Right ventricle myocardium inferior (tissue), 1 donor: ENCODE measurements at places on chromosomes 6 and 20. TPM values are rescaled to one million over a fixed set of nuclear protein-coding genes. Genes with fewer than 3 reads are reported as not detected.

The SNAP25 gene
- total RNA-seq = not detected

DNA sequence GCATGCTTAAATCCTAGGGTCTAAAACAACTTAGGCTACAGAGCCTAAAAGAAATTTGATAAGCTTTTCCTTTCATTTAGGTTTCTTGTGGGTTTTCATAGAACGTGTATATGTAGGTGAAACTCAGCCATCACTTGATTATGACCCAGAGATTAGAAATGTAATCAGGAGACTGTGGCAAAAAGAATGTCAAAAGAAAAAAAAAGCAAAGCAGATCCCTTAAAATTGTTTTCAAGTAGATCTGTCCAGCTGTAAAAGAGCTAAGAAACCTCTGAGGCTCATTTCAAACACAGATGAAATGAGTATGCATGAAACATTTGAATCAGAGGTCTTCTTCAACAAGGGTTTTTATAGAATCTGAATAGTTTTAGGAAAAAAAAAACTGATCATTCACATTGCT is 341.3 kb upstream of the PRDM1 start:
- DNase-seq = no peak

DNA sequence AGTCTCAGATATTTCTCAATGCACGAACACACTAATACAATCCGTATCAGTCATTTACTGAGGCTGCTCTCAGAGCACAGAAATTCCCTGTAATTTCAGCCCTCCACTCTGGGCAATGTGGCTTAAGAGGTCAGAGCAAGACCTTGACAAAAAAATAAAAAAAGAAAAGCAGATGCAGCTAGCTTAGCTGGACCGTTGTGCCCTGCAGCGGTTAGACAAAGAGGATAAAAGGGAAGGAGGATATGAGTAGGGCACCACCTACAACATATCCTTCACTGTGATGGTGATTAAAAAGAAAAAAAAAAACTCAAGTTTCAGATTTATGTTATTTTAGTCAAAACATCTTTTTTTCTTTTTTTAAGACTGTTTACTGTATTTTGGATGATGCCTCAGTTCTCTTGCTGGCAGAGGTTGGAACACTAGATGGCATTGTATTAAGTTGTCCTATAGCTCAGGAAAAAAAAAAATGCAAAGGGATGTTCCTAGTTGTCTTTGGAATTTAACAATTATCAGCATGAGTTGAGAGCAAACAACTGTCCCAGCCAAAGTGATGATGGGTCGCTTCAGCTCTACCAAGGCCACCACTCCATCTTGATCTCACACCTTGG is 59.9 kb downstream of the ANKEF1 start:
- no peak for DNase-seq

DNA sequence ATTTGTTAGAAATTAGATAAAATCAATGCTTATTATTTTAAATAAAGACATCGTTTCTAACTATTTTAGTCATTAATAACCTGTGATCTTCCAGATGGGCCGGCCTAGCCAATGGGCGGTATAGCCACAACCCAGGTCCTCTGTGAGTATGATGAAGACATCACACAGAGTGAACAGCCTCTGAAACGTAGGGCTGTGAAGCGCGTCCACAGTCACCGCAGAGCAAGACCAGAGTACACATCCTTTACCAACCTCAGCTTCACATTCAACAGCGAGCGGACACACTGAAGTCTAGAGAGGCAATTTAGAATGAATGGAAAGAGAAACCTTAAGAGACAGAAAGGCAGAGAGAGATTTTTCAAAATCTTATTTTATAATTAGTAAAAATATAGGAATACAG is 125.0 kb upstream of the RPS6KA2 start:
- DNase-seq = no peak

DNA sequence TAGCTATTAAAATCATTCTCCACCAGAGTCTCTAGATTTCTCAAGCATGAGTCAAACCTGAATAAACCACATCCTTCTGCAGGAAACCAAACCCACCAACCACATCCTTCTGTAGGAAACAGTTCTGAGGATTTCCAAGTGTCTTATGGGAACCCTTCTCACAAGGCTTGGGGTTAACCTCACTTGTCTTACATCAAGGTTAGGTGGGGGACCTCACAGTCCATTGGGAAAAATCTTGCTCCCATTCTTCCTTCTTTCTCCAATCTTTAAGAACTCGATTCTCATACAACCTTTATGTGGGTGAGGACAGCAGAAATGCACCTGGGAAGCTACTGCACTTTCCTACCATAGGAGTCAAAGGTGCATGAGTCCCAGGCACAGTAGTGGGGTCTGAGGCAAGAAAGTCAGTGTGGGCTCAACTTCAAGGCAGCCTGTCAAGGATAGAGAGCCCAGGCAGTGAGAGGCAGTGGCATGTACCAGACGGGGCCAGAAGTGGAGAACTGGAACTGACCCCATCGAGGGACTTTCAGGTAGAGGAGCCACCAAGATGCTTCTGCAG is 114.5 kb downstream of the SLC22A3 start:
- DNase-seq = no peak

The BIRC7 gene
- not detected for total RNA-seq

- DNase-seq = no peak
These were observed 30.9 kb upstream of the NOTCH4 start for GRCh38 chr6:32254761-32255198.

- DNase-seq = no peak
These were observed 312.4 kb downstream of the UTRN start for GRCh38 chr6:144597511-144597910.

DNA sequence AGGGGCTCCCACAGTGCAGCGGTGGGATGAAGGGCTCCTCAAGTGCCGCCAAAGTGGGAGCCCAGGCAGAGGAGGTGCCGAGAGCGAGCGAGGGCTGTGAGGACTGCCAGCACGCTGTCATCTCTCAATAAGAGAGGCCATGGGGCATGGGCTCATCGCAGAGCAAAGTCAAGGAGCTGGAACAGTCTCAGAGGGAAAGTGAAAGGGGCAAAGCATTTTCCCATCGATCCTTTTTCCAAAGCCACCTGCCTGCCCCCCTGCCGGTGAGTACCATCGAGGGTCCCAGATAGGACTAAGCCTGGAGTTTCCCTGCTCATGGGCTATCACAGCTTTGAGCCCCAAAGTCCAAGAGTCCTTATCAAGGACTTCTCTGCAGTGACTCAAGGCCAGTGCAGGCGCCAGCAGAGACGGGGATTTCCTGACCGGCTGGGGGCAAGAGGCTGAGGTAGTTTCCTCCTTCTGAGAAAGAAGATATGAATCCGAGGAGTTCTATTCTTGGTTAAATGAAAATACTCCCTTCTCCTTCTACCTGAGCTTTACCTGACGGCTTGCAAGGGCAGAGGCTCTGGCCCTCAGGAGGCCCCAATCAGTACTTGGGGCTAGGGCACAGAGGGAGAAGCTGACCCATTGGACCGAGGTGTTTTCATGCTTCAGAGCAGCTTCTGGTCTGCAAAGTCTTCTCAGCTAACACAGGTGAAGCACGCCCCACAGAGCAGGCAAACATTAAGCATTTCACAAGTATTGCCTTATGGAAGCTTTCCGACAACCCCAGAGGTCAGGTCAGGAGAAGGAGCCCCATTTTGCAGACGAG is 22.6 kb downstream of the ETV7 start:
- DNase-seq = no peak

DNA sequence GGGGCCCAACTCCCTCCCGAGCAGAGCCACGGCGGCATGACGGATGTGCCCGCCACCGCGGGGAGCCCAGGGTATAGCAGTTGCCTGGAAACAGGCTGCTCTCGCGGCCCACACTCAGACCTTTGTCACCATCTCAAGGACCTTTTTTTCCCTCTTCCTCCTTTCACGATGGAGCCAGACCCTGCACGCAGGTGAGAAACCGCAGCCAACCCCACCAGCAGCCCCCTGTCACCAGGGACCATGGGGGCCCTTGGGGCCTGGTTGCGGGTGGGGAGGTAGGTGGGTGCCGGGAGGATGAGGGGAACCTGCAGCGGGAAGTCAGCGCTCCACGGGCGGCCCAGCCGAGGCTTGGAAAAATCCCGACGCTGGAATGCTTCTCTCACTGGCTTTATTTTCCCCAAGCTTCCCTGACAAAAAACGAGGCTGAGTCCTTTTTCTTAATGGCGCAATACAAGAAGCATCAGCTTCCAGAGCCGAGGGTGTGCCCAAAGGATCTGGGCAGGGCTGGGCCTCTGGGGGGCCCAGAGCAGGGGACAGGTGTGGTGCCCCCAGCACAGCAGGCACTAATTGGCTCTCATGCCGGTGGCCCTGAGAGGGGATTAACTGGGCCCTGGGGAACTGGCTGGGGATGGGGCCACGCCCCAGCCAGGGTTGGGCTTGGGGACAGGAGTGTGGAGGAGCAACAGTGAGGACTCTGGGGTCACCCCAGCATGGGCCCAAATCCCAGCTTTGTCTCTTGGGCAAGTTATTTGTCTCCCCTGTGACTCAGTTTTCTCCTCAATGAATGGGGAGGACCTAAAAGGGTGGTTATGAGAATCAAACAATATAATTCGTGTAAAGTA is 23.9 kb downstream of the NOL4L start:
- no peak for DNase-seq

The PPP1R3G gene
- 13.1 TPM for total RNA-seq

DNA sequence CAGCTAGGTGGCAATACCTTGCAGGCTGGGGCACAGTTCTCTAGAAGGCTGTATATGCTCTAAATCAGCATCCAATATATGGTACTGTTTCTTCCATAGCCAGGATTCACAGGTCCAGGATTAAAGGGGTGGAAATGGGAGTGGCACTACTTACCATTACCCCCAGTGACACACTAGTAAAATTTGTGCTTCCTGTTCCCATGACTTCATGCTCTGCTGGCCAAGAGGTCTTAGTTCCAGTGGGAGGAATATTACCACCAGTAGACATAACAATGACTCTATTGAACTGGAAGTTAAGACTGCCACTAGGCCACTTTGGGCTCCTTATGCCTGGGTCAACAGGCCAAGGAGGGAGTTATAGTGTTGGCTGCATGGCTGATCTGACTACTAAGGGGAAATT is 174.3 kb upstream of the TNFAIP3 start:
- DNase-seq = no peak

GRCh38 chr6:15420959-15421438 is 175.1 kb downstream of the JARID2 start:
- no peak for DNase-seq

GRCh38 chr20:48747840-48748414 is 79.9 kb downstream of the PREX1 start:
- DNase-seq = no peak

DNA sequence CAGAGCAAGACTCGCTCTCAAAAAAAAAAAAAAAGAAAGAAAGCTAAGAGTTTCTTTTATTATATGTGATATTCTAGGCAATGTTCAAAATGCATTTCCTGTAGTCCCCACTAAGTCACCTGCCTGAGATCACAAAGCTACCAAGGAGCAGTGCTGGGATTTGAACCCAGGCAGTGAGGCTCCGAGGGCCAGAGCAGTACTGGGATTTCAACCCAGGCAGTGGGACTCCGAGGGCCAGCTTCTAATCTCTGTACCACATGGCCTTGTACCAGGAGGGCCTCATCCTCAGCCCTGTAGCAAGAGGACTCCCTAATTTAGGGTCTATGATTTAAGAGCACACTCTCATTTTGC is 39.7 kb downstream of the ZMYND8 start:
- no peak for DNase-seq

DNA sequence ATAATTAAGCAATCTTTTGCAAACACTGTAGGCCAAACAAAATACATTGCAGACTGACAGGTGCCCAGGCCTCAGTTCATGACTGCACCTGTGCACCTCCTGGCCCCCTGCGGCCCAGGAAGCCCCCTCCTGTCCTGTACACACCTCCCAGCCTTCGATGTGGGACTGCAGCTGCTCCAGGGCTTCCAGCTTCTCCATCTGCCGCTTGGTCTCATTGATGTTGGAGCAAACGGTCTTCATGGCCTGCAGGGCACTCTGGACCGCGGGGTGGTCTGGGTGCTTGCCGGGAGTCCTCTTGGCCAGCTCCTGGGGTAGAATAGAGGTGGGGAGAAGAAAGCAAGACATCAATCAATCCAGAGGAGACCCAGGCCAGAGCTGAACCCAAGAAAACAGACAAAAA is 119.7 kb downstream of the PREX1 start:
- DNase-seq = no peak

DNA sequence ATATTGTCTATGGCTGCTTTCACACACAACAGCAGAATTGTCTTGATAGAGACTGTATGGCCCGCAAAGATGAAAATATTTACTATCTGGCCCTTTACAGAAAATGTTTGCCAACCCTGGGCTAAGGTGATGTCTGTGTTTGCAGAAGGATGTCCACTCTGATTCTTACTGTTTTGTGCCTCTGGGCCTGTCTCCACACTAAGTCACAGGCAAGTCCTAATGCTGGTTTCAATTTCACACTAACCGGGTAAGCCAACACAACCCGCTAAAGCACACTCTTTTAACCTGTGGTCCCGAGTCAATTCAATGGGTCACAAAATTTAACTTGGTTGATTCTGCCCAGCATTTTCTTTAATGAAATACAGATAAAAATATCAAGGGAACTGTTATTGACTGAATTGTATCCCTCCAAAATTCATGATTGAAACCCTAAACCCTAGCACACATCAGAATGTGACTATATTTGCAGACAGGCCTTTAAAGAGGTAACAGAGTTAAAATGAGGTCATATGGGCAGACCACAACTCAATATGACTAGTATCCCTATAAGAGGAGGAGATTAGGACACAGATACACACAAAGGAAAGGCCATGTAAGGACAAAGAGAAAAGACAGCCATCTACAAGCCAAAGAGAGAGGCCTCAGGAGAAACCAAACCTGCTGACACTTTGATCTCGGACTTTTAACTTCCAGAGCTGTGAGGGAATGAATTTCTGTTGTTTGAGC is 78.4 kb downstream of the FYN start:
- no peak for DNase-seq

The SIRPG gene
- not detected for total RNA-seq

The PCMTD2 gene
- 71.0 TPM for total RNA-seq

GRCh38 chr6:53424300-53424699 is 75.5 kb upstream of the ELOVL5 start:
- no peak for DNase-seq
